ENCODE measurements at places on chromosomes 6 and 20.

DNA sequence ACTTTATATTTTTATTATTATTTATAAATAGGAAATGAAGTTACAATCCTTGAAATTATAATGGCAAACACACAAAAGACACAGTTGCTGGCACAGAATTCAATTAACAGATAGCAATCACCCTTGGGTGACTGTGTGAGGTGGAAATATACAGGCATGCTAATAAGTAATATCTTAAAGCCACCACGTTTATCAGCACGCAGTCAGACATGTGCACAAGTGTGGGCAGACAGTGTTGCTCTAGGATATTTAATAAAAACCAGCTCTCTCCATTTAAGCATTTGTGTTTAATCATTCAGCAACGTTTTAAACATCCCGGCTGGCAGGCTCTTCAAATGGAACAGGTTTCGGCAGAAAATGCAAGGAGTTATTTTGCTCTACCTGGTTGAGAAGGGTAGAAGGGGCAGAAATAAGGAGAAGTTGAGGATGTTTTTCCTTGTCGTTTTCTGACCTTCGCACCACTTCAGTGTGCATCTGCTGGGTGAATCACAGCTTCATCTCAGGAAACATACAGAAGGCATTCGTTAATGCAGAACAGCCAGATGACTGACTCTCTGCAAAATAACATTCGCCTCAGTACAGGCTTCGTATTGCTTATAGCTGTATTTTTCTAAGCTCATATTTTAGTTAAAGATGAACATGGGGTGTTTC, 585.1 kb downstream of the QKI start:
- DNase-seq = no peak

- no peak for DNase-seq
Observed at GRCh38 chr6:122393351-122393896, 6.0 kb upstream of the HSF2 start.

GRCh38 chr20:60897976-60898375, 354.1 kb upstream of the CDH4 start:
- no peak for DNase-seq

- no peak for DNase-seq
Observed at GRCh38 chr20:63854069-63854765, 7.1 kb upstream of the ABHD16B start.

GRCh38 chr20:34112600-34113101, 608 bp upstream of the EIF2S2 start:
- no peak for DNase-seq

DNA sequence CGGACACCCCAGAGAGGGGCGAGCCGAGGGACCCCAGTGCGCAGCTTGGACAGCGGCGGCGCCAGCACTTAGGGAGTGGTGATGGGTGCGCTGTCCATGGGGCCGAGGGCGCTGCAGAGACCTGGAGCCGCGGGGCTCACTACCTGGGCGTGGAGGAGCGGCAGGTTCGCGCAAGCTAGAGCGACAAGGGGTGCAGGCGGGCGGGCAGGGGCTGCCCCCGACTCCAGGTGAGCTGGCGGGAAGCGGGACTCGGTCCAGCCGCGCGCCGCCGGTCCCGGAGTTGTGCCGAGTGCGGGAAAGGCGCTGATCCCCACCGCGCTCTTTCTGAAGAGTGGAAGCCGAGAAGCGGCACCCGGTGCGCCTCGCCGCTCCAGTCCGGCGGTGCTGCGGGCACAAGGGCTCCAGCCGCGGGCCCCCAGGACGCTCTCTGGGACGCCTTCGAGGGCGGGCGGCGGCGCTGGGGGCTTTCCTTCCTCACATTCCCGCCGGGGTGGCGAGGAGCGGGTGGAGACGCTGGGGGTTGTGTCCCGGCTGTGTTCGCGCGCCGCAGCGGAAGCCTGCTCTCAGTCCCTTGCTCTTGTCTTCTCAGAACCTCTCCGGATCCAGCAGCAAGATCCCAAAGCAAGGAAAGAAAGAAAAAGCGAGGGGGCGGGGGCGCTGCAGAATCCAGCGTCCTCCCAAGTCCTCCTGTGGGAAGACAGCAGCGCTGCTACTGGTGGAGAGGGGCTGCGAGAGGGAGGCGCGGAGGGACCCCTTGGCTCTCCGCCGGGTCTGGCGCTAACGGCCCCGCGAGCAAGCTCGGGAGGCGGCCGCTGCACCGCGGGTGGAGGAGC, at the start of gene B3GAT2:
Gene B3GAT2, minus strand, starts transcription at position 610 of the 833 bp plus-strand sequence. CDS start 631 bp downstream, outside the sequence.
- DNase-seq = peak; percentile 64

DNA sequence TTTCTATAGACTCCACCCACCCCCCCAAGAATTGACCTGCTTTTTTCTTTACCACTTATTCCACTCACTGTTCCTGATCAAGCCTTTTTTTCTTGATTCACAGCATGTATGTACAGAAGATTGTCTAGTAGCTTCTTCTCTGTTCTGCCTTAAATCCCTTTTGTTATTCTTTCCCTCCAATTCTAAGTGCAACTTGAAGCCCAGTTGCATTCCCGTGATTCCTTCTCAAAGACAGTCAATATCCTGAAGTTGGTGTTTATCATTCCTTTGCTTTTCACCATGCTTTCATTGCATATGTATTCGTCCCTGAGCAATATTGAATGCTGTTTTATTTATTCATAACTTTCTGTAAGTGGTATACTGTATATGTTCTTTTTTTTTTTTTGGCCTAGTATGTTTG, 21.0 kb downstream of the XRN2 start:
- no peak for DNase-seq

DNA sequence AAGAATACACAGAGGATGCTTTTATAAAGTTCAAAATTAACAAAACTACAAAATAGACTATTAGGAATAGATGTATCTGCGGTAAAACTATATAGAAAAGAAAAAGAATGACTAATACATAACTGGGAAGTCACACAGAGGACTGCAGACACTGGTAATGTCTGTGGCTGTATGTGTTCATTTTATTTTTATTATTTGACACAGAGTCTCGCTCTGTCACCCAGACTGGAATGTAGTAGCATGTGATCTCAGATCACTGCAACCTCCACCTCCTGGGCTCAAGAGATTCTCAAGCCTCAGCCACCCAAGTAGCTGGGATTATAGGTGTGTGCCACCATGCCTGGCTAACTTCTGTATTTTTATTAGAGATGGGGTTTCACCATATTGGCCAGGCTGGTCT, 38.9 kb downstream of the ESF1 start:
- no peak for DNase-seq

DNA sequence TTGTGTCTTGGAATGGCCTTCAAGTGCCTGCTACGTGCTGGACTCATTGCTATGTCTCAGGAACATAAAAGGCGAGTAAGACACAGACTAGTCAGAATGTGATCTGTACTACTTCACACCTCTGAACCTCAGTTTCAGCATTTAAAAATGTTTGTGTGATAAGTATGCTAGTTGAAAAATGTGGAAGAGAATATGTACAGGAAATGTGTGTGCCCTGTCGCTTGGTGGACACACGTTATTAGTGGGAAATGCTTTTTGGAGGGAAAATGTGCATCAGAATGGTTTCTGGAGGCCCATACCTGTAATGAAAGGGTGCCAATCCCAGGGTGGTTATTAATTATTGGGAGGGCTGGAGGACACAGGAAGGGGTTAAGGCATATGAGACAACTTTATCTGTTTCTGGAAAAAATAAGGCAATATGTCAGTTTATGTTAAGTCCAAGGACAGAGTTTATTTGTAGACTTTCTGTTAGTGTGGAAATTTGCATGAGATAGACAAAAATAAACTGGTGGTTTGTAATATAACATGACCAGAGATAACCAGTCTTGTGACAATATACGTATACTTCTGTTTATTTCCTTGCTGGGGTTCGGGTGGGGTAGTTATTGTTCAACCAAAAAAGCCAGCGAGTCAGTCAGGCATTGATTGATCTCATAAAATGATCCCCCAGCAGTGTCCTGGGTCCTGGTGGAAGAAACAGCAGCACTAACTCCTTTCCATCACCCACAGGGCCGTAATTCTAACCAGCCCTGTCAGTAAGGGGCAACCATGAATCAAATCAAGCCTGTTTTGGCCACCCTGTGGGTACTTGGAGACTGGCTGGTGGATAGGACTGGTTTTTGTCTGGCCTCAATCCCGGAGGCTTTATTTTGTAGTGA, 117.9 kb downstream of the JARID2 start:
- DNase-seq = no peak

- no peak for DNase-seq
Observed at GRCh38 chr20:10730629-10731183, 56.9 kb upstream of the JAG1 start.

DNA sequence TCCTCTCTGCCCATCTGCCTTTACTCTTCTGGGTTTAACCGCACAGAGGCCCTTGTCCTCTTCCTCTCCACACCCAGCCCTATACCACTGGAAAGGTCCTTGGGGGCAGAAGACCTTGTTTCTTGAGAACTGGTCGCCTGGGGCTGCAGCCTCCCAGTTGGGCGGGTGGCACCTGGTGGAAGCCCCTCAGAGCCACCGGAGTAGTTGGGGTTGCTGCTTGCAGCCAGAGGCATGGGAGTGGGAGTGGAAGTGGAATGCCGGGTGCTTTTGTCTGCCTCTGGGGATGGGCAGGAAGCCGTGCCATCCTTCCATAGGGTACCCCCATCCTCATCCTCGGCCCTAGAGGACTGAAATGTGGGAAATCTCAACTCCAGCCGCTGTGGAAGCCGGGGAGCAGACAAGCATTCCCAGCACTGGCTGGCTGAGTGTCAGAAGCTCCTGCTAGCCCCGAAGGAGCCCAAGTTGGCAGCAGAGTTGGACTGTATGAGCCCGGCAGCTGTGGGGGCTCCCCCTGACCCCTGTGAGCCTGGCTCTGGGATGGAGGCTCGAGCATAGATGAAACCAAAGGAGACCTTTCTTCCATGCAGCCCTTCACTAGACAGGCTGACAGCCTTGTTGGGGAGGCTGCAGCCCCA, 1.2 kb downstream of the VSTM2L start:
- no peak for DNase-seq

DNA sequence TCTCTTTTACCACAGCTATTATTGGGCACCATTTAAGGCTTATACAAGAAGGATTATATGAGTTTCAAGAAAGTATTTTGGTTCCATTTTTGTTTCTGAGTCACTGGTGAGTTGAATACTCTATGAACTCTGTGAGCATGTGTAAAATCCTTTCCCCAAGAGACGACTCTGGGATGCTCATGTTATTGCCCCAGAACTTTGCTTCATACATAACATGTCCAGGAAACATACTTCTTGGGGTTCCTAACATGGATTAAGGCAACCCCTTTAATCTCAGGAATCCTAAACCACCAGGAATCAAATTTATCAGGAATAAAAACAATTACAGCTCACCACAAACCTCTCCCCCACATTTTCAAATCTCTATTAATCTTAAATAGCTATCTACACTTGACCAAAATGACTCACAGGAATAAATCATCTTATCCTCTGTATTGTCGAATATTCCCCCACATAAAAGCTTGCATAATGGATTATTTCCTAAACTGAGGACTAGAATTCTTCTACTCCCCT, 117.5 kb upstream of the COL21A1 start:
- DNase-seq = no peak

GRCh38 chr20:22098511-22098910, 393.0 kb downstream of the PAX1 start:
- DNase-seq = no peak

- no peak for DNase-seq
Observed at GRCh38 chr6:137843211-137843610, 23.8 kb upstream of the TNFAIP3 start.

- DNase-seq = no peak
Observed at GRCh38 chr20:7113577-7114466, 346.3 kb downstream of the BMP2 start.

GRCh38 chr6:1393641-1394283, 4.4 kb downstream of the FOXF2 start:
- no peak for DNase-seq

- DNase-seq = no peak
Observed at GRCh38 chr20:32354592-32355416, 3.3 kb upstream of the ASXL1 start.

DNA sequence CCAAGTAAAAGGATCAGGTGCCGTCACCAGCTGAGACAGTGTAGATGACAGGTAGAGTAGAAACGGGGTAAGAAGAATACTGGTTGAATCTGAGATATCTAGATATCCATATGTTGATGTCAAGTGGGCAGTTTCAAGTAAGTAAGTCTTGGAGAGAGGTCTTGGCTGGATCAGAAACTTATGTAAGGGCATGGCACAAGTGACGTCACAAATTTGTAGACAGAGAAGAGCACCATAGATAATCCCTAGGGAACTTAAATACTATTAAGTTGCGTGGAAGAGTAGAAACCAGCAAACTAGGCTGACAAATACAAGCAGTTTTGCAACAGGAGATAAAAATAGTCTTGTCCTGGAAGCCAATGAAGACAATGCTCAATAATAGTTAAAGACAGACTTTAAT, 123.2 kb downstream of the KHDRBS2 start:
- no peak for DNase-seq
